Aorta (tissue), 5 donors: ENCODE measurements at places on chromosomes 2 and 18. TPM values are rescaled to one million over a fixed set of nuclear protein-coding genes. Genes with fewer than 3 reads are reported as not detected.

Gene CFAP65
- not detected for total RNA-seq

Gene DSC3
- total RNA-seq = 0.58 TPM

Gene ERICH2
- 1.3 TPM for total RNA-seq

Gene GKN1
- not detected for total RNA-seq

DNA sequence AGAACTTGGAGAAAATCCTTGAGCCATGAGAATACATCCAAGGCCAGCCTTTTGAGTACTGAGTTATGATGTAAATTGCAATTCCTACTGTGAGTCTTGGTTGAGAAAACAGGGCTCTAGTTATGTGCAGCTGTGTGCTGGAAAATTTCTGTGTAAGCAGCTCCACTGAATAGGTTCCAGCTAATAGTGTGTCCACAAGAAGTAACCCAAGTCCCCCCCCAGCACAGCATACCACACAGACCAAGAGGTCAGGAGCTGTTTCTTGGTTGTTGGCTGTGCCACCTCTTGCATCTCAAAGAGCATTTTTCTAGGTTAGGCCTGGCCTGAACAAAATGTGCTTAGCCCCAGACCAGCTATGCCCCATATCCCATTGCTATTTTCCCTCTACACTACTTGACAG lies 36.8 kb upstream of the APCDD1 start:
- no peak overlapping the region for H3K4me3 ChIP-seq
- no peak overlapping the region for H3K27ac ChIP-seq
- no peaks in the 10 kb centered on the region for H3K36me3 ChIP-seq

DNA sequence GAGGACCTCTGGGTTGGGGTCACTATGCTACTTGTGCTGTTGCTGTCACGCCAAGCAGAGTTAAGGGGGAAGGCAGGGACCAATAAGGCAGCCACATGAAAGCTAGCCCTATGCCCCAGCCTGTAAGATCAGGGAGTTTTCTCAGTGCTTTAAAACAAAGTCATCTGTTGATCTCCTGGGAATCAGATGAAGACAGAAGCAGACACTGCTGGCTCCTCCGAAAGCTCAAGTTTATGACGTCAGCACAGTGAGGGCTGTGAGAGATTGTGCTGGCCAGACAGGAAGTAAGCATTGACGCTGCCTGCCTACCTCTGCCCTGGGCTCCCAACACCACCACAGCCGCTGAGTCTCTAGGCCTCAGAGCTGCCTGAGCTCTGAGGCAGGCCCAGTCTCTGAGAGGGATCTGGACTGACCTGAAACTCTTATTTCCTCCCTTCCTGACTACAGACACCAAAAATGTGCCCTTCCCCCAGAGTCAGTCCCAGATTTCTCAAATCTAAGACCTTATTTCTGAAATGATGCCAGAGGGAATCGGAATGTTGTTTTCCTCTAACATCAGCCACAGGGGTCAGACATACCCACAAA lies 118.1 kb upstream of the EPAS1 start:
- no peaks in the 10 kb centered on the region for H3K36me3 ChIP-seq
- no peak overlapping the region for H3K4me3 ChIP-seq
- no peaks in the 10 kb centered on the region for H3K4me1 ChIP-seq
- no peaks in the 10 kb centered on the region for H3K27me3 ChIP-seq
- H3K27ac ChIP-seq = no peak overlapping the region

- H3K27me3 ChIP-seq = no peaks in the 10 kb centered on the region
- H3K4me3 ChIP-seq = no peak overlapping the region
- H3K36me3 ChIP-seq = peaks cover 1% of the 10 kb centered on the region
- H3K4me1 ChIP-seq = peaks cover 3% of the 10 kb centered on the region
- no peak for DNase-seq
Observed at GRCh38 chr2:12436935-12437561, 279.7 kb upstream of the TRIB2 start.

- H3K4me3 ChIP-seq = no peak overlapping the region
- no peak overlapping the region for H3K27ac ChIP-seq
- H3K27me3 ChIP-seq = no peaks in the 10 kb centered on the region
- no peak for DNase-seq
- H3K4me1 ChIP-seq = no peaks in the 10 kb centered on the region
Observed at GRCh38 chr18:60485201-60485600, 112.6 kb upstream of the MC4R start.

- H3K36me3 ChIP-seq = no peaks in the 10 kb centered on the region
- DNase-seq = no peak
- H3K4me3 ChIP-seq = no peak overlapping the region
- no peaks in the 10 kb centered on the region for H3K4me1 ChIP-seq
- no peak overlapping the region for H3K27ac ChIP-seq
Observed at GRCh38 chr2:27314709-27315108, 6.5 kb upstream of the UCN start.

DNA sequence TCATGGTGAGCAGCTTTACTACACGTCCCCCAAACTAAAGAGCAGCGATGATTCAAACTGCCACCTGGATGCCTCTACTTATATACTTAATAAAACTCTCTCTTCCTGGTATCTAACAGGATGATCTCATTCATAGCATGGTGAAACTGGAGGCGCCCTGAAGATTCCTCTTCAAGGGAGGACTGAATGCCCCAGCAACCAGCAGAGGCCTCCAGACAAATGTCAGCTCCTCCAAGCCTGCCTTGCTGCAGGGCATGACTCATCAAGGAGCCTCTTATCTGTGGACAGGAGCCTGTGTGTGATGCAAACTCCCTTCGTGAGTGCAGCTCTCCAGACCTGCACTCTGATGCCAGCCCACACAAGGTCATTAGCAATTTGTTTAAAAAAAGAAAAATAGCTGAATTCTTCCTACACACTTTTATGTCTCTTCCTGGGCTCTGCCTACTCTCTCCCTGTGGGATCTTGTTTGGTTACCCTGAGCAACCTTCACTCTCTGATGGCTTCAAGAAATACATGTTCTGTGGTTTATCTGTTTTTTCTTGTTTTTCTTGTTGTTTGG lies 30.2 kb downstream of the LONRF2 start:
- no peak overlapping the region for H3K27ac ChIP-seq
- no peaks in the 10 kb centered on the region for H3K4me1 ChIP-seq
- no peak overlapping the region for H3K4me3 ChIP-seq
- H3K36me3 ChIP-seq = no peaks in the 10 kb centered on the region

- H3K36me3 ChIP-seq = peaks cover 24% of the 10 kb centered on the region
- no peak overlapping the region for H3K4me3 ChIP-seq
- DNase-seq = no peak
- no peaks in the 10 kb centered on the region for H3K27me3 ChIP-seq
Observed at GRCh38 chr2:42054714-42055430, 7.1 kb downstream of the PKDCC start.
